ENCODE measurements at places on chromosomes 6 and 20.

DNA sequence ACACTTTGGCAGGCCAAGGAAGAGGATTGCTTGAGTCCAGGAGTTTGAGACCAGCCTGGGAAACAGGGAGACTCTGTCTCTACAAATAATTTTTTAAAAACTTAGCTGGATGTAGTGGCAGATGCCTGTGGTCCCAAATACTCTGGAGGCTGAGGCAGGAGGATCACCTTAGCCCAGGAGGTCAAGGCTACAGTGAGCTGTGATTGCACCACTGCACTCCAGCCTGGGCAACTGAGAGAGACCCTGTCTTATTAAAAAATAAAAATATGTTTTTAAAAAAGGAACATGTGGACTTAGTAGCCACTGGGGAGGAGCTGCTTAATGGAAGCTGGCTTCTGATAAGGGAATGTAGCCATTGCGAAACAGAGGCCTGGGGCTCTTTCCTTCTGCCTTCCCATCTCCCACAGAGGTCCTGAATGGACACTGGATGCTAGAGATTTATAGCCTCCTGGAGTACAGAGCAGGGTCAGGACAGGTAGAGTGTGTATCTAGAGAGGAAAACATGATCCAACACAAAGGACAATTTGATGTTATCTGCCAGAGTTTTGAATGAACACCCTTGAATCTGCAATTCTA is 21.7 kb upstream of the GMNN start:
- no peak for DNase-seq

- DNase-seq, result no peak
These were observed 48.2 kb downstream of the DCBLD1 start for GRCh38 chr6:117530467-117531242.

DNA sequence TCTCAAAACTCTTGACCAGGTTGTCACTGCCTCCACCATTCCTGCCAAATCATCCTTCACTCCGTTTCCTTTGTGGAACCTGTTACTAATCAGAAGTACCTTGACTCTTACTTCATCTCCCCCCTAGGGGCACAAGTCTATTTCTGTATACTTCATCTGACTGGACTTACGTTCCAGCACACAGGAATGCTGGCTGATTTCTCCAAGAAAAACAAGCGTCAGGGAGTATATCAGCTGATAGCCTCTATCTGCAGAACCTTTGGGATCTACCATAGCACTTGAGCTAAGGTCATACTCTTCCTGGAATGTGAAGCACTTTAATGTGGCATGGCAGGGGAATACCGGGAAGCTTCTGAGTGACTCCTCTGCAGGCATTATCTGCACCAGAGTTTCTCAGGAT is 178.1 kb upstream of the MOCS1 start:
- DNase-seq, result no peak

- no peak for DNase-seq
These were observed 18.5 kb upstream of the DCBLD1 start for GRCh38 chr6:117463762-117464665.

DNA sequence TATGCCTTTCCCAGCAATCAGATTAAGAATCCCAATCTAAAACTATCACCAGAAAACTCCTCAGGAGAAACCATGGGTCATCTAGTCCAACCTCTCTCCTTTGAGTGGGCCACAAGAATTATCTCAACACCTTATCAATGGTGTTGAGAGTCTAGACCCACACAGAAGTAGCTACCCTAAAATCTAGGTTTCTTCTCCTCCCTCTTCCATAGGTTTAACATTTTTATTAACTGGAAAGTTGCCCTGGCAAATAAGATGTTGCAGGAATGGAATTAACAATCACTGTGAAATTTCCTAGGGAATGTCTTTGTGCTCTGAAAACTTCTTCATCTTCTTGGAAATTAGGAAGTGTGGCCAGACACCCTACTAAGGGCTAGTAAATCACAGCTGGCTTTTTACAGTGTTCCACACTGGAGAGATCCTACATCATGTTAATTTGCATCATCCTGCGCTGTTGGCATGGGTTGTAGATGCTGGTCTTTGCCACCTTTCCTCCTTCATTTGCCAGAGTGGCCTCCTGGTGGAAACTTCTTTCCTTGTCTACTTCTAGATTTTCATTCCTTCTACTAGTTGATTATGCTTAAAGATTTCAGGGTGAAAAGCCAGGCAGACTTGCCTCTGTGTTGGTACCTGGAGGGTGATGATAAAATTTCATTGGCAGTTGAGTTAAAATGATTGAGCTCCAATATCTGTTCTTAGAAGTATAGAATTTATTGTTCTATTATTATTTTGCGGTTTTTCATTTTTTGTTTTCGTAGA is 2.7 kb downstream of the TNFAIP3 start:
- no peak for DNase-seq

DNA sequence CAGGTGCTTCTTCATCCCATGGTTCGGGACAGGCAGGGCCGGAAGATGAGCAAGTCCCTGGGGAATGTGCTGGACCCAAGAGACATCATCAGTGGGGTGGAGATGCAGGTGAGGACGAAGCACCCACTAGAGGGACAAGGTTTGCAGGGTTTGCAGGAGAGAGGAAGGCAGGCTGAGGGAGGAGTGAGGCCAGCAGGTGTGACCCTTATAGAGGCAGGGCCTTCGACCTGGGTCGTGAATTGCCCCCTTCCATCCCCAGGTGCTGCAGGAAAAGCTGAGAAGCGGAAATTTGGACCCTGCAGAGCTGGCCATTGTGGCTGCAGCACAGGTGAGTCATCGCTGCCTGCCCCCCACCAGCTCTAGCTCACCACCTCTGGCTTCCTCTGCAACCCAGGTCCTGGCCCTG is 8.4 kb downstream of the VARS2 start:
- DNase-seq, result no peak

GRCh38 chr6:5968817-5969734 is 37.6 kb downstream of the NRN1 start:
- DNase-seq, result peak; percentile 77

DNA sequence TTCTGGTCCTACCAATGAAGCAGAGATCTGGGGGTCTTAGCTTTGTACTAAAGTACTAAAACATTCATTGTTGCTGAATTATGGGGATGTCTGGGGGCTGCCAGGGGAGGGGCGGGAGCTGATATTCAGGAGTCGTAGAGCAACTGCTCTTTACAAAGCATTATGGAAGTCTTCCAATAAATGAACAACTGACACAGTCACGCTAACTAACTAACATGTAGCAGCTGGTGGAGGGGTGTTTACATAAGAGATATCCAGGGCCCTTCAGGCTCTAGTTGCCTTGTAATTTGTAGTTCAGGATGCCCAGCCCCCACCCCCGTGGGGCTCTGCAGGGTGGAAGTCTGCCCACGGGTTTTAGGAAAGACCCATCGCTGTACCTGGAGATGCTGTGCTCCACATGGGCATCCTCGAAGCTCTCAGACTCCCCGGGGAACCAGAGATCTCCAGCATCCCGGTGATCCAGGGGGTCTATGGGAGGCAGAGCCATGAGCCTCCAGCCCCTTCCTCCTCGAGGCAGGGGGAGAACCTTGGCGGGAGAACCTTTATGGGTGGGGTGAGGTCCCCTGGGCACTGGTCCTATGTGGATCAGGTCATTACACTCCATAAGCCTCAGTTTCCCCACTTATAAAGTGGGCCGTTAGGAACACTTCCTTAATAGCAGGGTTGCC is 3.4 kb downstream of the TREM2 start:
- DNase-seq, result no peak

DNA sequence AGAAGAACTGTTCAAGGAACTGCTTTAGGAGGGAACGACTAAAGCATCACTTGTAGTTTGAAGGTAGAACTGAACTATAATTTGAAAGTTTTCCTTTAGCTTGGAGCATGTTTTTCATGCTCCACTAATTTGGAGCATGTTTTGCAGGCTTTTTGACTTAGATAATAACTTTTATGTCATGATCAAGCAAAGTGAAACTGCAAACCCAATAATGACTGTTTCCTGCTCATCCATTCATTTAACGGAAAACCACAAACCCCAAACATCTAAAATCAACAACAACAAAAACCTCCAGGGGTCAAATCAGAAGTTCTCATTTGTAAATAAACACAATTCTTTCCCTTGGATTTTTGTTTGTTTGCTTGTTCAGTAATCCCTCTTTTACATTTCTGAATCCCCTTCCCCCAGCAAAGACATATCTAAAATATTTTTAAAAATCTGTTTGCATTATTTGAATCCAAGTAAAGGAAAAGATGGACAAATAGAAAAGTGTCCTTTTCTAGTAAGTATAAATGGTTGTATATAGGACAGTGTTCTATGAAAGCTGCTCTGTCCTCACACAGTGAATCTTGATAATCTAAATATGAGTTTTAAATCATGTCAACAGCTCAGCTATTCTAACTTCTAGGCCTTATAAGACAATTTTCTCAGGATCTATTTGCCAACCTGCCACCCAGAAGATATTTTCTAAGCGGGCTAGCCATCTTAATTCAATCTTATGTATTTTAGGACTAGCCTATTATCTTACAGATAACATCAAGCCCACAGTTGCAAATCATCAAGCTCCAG is 2.6 kb downstream of the SIM1 start:
- DNase-seq, result no peak

- DNase-seq, result no peak
These were observed 15.7 kb upstream of the REPS1 start for GRCh38 chr6:139003751-139004150.

DNA sequence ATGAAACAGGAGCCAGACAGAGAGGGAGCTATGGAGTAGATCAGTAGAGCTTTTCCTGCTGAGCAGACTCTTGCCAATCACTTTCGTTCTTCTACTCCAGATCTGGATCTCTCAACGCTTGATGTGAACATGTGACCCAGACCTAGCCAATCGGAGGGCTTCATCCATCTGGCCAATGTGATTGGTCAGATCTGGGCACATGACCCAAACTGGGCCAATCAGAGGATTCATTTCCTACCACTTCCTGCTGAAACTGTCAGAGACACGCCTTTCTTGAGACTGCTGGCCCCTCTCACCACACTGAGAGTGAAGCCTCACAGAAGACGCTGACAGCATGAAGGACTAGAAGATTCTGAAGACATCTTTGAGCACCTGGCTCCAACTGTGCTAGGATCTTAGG is 44.2 kb upstream of the ZMYND8 start:
- no peak for DNase-seq

DNA sequence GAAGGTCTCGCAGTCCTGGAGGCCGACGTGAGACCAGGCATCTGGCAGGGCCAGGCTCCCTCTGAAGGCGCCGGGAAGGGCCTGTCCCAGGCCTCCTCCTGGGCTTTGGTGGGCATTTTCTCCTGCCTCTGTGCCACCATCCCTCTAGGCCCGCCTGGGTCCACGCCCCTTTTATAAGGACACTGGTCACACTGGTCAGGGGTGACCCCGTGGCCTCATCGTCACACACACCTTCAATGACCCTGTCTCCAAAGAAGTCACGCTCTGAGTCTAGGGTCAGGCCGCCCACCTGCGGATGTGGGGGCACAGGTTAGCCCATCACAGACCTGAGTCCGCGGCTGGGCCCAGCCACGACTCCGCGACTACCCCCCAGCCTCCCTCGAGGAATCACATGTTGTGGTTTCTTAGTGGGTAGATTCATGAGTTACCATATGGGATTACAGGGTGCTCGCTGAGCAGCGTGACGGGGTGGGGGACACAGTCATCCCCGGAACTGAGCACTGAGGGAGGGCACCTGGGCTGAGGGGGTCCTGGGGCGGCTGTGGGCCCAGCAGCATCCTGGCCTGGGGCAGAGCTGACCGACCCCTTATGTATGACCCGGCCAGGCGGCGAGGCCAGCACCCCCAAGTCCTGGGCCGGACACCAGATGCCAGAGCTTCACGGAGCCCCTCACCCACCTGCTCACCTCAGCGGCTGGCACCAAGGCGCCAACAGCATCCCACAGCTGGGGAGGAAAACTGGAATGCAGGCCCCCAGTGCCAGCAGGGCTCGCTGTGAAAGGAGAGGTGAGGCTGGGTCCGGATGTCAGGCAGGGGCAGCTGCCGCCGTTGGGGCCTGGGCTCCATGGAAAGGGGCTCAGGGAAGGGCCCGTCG is 115.9 kb downstream of the DLL1 start:
- DNase-seq, result no peak

DNA sequence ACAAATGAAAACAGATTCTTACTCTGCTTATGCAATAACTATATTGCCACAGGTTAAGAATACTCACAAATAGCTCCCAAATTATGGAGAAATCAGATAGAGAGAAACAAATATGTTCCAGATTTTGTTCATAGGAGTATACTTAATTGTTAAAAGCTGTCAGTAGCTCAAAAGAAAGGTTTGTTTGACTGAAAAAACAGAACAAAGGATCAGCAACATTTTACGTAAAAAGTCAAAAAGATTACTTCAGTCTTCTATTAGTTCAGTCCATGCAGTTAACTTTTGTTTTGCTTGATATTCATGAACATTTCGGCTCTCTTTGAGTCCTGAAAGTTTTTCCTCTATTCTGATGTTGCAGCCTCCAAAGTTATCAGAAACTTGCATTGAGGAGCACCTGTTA is 13.4 kb upstream of the NANP start:
- DNase-seq, result no peak

DNA sequence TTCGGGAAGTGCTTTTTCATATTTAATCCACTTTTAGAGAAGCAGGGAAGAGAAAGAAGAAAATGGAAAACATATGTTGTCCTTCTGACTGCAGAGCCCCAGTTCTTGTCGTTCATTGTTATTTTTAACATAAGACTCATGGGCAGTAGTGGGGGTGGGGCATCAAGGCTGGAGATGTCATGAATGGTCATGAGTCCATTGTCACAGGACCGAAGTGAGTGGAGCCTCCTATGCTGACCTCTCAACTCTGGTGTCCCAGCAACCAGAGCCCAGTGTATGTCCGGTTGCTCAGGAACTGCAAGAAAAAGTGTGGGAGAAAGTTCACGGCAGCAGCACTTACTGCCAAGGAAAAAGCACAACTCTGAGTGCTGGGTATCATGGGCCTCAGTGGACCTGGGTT is 108.6 kb downstream of the BANF2 start:
- DNase-seq, result no peak

GRCh38 chr20:51491393-51491792 is 51.1 kb downstream of the NFATC2 start:
- no peak for DNase-seq

GRCh38 chr6:52516269-52516668 is 60.6 kb downstream of the TRAM2 start:
- no peak for DNase-seq

Data from RPMI8226 (cell line).